Natural killer cell treated with Interleukin-12 subunit alpha and Interleukin-12 subunit beta and Interleukin-15 and Interleukin-18, amount 100 ng/mL, for 72 hours (primary cell): ENCODE measurements at places on chromosomes 13 and 19. TPM values are rescaled to one million over a fixed set of nuclear protein-coding genes. Genes with fewer than 3 reads are reported as not detected.

DNA sequence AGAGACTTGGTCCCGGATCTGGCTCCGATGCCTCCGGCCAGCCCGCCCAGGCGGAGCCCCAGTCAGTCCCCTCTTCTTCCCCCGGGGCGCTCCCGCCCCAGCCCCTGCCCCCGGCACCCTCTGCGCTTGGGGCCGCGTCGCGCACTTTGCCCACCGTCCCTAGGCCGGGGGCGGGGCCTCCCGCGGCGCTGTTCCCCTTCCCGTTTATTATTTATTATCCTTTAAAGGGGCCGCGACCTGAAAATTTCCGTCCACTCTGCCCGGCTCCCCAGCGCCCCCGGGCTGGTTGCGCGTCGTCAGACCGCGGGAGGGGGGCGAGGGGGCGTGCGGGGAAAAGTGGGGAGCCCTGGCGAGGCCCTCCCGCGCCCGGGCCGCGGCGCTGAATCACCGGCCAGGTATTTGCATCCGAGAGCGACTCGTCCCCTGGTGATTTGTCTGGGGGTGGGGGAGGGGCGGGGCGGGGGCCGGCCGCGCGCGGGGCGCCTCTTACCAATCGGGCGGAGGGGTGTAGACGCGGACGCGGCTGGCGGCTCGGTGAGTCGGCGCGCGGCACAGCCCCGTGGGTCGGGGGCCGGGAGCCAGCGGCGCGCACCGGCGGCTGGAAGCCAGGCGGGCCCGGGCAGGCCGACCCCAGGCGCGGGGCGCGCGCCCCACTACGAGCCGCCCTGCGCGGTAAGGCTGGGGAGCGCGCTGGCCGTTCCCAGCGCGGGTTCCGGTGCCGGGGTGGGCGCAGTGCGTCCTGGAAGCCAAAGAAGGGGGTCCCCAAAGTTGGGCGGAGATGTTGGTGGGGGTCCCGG, at the start of gene ARID3A:
TSS of gene ARID3A (plus strand) at position 510 of the 797 bp plus-strand sequence. CDS start 3,494 bp downstream, outside the sequence.
- DNase-seq, result peak; percentile 83

GRCh38 chr13:31769575-31769974, 30.2 kb downstream of the RXFP2 start:
- no peak for DNase-seq

- no peak for DNase-seq
Observed at GRCh38 chr19:6906559-6907060, 19.2 kb downstream of the ADGRE1 start.

GRCh38 chr19:8445488-8446001, 770 bp downstream of the HNRNPM start:
- peak; percentile 79 for DNase-seq

The RAB3D gene
- 33.4 TPM for total RNA-seq

DNA sequence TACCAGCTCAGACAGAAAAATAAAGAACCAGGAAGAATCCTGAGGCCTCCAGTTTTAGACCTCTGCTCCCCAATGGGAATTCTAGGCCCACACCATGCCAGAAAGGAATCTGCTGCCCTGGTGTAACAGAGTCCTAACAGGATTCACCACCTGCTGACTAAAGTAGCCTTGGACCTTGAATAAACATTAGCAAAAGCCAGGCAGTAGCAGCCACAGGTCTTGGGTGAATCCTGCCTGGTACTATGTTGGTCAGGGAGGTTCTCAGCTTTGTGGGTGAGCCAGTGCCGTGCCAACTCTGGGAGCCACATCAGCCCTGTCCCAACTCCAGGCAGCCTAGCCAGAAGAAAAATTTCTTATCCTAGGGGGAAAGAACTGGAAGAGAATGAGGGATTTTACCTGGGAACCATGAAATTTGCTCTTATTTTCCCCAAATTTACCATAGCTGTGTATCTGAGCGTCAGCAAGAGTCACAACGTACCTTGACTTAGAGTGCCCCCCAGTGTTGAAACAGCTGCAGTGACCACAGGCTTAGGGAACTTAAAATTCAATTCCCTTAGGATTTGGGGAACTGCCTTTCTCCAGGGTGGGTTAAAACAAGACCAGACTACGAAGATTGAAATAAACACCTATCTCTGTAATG, 1895.6 kb upstream of the PRR20A start:
- no peak for DNase-seq

GRCh38 chr19:43504426-43505185, at the start of gene PHLDB3:
Gene PHLDB3, minus strand, starts transcription at chr19:43504746. Its CDS starts 628 bp downstream, at chr19:43504118.
- DNase-seq, result no peak

DNA sequence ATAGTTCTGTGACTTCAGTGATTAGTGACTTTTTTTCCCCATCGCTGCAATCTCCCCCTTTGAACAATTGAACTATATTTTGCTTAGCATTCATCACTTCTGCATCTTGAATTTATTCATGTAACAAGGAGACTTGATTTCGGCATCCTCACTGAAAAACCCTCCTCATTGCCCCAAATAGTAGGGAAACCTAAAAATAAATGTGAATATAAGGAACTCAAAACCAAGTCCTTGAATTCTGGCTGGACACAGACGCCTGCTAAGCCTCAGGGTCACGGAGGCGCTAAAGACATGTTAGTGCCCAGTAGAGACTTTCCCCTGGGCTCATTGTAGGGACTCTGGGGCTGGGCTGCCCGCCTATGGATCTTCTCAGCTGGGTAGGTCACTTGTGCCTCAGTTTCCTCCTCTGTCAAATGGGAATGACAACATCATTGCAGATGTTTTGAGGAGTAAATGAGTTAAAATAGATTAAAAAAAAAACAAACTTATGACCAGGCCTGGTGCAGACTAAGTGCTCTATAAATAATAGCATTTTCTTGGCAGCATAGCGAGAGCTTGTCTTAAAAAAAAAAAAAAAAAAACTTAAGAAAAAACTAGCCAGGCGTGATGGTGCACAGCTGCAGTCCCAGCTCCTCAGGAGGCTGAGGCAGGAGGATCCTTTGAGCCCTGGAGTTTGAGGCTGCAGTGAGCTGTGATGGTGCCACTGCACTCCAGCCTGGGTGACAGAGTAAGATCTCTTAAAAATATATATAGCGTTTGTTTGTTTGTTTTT, 1.8 kb upstream of the ADGRE5 start:
- DNase-seq, result no peak

The TLE6 gene
- total RNA-seq, result 1.8 TPM

- DNase-seq, result no peak
Observed at GRCh38 chr19:18995804-18996241, 37.5 kb downstream of the SUGP2 start.

The RNF17 gene
- total RNA-seq, result not detected

DNA sequence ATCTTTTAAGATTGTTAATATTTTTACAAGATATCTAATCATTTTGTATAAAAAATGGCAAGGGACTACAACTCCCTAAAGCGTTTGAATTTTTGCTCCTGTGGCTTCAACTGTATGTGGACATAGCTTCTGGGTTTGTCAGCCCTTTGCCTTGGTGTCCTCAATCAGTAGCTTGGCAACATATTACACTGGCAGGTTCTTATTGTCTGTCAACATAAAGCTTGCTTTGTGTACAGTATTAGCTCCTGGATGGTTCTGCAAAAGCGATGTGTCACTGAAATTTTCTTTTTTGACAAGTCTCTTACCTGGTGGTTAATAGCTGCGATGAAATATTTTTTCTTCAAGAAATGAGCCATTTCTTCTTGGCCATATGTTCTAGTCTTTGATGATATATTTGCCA, 190.0 kb downstream of the HS6ST3 start:
- DNase-seq, result no peak

The ZNF536 gene
- total RNA-seq, result not detected

The CYP4F3 gene
- not detected for total RNA-seq

DNA sequence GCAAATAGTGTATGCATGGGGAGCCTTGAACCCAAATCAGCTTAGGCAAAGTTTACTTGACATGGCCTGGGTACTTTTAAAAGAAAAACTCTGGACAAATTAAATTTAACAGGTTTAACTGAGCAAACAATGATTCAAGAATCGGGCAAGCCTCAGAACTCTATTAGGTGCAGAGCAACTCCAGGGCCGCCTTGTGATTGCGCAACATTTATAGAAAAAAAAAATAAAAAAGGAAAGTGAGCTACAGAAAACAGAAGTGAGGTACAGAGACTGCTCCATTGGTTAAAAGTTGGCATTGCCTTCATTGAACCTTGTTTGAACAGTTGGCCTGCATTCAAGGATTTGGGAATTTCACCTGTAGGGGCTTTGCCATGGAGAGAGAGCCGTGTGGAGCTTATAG, 421.0 kb upstream of the TSHZ3 start:
- DNase-seq, result no peak

GRCh38 chr13:93226065-93226622, 463 bp upstream of the GPC6 start:
- DNase-seq, result no peak

The TEX101 gene
- not detected for total RNA-seq

The ZAR1L gene
- total RNA-seq, result not detected

DNA sequence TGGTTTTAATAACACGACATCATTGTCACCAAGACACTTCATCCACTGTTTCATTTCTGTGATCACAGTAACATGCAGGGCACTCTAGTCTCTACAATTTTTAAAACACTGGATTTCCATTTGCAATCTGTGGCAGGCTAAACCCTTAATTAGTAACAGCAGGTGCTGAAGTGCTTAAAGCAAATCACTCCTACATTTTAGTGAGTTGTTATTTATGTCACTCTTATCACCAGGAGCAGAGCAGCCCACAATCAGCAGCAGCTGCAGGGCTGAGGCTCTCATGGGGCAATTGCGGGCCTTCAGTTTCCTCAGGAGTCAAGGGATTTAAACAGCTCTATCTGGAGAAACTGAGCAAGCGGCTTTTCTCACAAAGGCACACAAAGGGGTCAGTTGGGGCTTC, 1.6 kb downstream of the SOHLH2 start:
- DNase-seq, result no peak

GRCh38 chr13:21348488-21349120, 110.5 kb downstream of the ZDHHC20 start:
- DNase-seq, result no peak

The DNMT1 gene
- total RNA-seq, result 322 TPM

DNA sequence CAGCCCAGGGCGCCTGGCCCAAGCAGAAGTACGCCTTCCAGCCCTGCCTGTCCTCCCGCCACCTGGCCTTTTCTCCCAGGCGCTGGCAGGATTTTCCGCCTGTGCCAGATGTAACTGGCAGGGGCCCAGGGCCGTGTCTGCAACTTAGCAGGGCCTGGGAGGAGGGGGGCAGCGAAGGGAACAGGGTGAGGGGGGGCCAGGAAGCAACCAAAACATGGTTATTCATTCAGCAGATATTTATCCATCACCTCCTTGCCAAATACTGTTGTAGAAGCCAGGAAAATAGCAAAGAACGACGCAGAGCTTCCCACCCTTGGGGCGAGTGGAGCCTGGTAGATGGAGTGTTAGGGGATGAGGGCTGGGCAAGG, 5.6 kb downstream of the TLE6 start:
- no peak for DNase-seq

The PGLYRP1 gene
- not detected for total RNA-seq

DNA sequence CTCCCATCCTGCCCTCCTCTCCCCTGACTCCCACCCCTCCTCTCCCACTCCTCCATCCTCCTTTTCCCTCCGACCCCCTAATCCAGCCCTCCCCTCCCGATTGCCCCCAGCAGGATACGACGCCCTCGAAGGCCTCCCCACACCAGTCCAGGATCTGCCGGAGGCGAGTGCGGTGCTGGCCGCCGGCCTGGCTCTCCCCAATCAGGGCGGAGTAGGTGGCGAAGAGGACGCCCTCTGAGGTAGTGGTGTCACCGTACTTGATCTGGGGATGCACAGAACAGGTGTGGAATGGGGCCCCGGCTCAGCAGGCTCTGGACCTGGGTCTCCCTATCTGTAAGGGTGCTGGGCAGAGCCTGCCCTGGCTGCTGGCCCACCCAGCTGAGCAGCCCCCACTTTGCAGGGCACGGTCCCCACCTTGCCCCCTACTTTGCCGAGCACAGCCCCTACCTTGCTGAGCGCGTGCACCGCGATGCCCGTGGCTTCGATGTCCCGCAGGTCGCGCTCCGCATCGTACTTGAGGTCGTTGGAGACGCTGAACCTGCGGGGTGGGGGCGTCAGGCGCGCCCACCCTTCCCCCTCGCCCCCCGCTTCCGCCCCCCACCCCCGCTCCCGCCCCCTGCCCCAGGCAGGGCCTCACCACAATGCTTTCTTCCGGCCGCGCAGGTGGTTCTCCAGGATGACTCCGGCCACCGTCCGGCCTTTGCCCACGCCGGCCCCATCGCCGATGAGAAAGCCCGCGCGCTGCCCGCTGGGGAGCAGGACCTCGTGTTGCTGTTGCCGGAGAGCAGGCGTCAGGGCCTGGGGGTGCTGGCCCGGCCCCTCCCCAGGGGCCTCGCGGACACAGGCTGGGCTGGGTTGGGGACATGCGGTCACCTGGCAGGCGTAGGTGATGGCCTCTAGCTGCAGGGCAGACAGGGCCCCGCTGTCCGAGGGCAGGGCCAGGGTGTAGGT, 18.5 kb downstream of the GPX4 start:
- DNase-seq, result no peak

GRCh38 chr19:35290381-35291127, 1.4 kb upstream of the MAG start:
- DNase-seq, result no peak

DNA sequence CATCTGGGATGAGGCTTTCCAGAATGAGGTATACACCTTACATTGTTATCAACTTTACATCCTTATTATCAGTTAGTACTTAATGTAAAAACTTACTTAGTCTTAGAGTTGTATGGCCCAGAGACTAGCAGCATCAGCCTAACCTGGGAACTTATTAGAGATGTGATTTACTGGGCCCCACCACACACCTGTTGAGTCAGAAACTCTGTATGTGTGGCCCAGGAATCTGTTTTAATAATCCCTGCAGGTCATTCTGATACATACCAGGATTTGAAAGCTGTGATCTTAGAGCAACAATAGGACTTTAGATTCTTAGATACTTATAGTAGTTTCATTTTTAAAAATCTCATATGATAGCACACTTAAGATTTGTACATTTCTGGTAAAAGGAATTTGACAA, 17.4 kb downstream of the FNDC3A start:
- no peak for DNase-seq

- no peak for DNase-seq
Observed at GRCh38 chr13:52652980-52653303, 306 bp downstream of the SUGT1 start.

DNA sequence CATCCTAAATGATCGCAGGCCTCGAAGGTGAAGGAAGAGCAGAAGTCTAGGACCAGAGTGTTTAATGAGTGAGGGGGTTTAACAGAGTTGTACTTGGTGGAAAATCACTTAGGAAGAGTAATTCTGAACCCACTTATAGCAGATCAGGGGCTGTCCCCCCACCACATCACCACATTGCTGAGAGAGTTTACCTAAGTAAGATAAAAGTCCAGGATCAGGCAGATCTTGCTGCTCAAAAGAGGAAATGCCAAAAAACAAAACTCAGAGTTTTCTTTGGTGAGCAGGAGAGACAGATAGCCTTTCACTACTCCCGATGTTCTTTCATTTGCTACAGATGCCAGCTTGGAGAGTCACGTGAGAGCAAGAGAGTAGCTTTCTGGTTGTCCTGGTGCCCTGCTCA, 15.4 kb downstream of the ZNF317 start:
- DNase-seq, result no peak

- no peak for DNase-seq
Observed at GRCh38 chr13:80742033-80742432, 401.1 kb upstream of the SPRY2 start.
